Neural crest cell (in vitro differentiated cells): ENCODE measurements at places on chromosomes 16 and 17.

GRCh38 chr17:31310260-31310659, 3.6 kb downstream of the EVI2B start:
- no peak for DNase-seq

- no peak for DNase-seq
Measured at GRCh38 chr16:11550791-11551498, 35.8 kb downstream of the LITAF start.

GRCh38 chr16:51875834-51876600, 670.9 kb downstream of the TOX3 start:
- no peak for DNase-seq

DNA sequence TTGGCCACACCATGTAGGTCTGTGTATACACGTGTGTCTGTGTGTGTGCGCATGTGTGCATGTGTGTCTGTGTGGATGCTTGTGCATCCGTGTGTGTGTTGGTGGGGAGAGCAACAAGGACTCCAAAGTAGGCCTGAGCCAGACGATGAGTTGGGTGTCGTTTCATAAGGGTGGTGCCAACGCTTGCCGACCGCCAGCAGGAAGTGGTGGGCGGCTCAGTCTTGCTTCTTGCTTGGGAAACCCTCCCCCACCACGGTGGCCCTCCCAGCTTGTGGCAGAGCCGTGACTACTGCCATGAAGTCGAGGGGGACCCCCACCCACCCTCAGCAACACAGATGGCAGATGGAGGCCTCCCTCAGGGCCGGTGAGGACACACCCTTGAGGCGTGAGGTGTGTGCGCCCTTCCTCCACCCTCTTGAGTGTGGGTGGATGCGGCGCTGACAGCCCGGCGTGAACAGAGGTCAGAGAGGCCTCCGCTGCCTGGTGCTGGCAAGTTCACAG, 17.5 kb downstream of the SBK1 start:
- no peak for DNase-seq

- no peak for DNase-seq
Measured at GRCh38 chr17:16415031-16415924, at the start of gene TRPV2. TSS of gene TRPV2 (plus strand) at chr17:16415571. CDS start at chr17:16417669, 2,098 bp downstream.

DNA sequence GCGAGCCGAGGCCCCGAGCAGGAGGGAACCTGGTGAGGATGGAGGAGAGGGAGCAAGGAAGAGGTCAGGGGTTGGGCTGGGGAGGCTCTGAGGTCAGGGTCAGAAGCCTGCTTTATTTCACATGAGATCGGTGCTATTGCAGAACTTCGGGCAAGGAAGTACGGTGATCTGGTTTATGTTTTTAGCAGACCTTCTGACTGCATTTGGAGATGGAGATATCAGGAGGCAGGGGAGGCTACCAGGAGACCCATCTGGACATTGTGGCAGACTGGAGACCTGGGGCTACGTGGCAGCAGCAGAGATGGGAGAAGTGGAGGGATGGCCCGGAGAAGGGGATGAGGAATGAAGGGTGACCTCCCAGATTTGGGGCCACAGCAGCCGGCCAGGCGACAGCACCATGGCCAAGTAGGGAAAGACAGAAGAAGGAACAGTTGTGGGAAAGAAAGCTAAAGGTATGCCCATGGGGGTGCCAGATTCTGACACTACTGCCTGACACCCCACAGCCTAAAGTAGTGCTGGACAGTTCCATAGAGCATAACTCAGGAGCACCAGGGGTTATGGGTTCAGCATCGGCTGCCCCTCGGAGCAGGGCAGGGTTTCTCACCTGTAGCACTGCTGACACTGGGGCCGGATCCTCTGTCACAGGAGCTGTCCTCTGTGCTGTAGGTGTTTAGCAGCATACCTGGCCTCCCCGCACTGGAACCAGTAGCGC, 7.4 kb downstream of the CACNG4 start:
- no peak for DNase-seq

DNA sequence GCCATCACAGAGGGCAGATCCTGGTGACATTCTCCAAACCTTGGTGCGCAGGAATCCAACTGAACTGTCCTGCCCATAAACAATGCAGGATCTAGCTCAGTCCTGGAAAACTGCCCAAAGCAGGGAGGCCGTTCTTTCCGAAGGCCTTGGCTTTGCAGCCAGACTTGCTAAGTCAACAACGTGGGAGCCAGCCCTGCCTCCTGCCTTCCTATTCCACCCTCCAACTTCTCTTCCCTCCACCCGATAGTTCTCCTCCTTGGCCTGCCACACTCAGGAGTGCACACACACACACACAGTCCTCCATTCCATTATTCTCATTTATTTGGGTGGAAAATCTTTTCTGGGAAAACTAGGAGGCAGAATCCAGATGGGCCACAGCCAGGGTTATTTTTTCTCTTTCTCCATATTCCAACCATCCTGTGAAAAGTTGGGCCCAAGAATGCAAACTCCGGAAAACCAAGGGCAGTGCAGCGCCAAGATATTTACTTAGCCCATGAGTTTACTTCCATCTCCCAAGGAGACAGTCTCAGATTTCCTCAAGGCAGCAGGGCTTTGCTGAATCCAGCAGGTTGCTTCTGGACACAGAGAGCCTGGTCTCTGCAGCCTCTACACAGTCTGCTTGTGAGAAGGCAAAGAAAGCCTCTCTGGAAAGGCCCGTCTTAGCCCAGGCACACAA, 15.8 kb downstream of the COPRS start:
- DNase-seq, result no peak

DNA sequence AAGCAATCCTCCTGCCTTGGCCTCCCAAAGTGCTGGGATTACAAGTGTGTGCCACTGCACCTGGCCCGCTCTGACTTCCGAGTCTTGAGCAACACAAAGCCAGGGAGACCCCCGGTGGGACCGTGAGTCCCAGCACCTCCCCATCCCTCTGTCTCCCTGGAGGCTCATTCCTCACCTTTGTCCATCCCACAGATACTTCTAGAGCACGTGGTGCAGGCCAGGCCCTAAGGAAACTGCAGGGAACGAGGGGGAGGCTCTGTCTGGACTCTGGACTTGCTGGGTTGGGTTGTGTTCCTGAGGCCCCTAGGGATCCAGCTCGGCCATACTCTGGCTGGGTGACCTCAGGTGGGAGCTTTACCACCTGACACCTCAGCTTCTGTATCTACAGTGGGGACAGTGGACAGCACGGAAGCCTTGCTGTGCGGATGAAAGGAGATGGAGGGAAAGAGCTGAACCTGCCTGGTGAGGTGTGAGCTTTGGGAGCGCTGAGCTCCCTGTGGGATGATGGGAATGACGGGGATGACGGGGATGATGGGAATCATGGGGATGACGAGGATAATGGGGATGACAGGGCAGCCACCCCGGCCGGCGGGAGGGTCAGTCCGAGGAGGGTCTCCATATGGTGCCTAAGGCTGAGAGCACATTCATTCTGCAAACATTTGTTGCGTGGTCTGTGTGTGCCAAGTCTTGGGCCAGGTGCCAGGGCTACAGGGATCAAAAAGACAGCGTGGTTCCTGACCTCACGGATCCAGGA, 26.6 kb downstream of the C16orf74 start:
- DNase-seq, result no peak

DNA sequence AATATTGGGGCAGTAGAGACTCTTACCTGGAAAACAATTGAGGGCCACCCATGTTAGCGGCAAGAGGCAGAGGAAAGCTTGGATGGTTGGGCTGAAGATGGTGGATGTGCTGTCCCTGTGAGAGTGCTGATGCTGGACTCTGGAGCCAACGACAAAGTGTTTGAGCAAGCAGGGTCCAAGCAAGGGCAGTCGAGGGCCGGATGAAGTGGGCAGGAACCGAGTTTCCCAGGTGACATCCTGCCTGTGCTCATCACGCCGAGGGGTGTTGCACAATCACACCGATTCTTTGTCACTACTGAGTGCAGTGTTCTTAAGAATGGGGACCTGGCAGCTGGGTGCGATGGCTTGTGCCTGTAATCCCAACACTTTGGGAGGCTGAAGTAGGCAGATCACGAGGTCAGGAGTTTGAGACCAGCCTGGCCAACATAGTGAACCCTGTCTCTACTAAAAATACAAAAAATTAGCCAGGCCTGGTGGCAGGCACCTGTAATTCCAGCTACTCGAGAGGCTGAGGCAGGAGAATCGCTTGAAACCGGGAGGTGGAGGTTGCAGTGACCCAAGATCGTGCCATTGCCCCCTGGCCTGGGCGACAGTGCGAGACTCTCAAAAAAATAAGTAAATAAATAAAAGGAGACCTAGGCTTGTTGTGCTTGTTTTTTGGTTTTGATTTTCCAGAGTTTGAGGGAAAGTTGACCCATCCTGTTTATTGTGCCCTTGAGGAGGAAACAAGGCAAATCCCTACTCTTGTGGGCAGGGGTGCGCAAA, 6.1 kb downstream of the PYCARD start:
- DNase-seq, result no peak

DNA sequence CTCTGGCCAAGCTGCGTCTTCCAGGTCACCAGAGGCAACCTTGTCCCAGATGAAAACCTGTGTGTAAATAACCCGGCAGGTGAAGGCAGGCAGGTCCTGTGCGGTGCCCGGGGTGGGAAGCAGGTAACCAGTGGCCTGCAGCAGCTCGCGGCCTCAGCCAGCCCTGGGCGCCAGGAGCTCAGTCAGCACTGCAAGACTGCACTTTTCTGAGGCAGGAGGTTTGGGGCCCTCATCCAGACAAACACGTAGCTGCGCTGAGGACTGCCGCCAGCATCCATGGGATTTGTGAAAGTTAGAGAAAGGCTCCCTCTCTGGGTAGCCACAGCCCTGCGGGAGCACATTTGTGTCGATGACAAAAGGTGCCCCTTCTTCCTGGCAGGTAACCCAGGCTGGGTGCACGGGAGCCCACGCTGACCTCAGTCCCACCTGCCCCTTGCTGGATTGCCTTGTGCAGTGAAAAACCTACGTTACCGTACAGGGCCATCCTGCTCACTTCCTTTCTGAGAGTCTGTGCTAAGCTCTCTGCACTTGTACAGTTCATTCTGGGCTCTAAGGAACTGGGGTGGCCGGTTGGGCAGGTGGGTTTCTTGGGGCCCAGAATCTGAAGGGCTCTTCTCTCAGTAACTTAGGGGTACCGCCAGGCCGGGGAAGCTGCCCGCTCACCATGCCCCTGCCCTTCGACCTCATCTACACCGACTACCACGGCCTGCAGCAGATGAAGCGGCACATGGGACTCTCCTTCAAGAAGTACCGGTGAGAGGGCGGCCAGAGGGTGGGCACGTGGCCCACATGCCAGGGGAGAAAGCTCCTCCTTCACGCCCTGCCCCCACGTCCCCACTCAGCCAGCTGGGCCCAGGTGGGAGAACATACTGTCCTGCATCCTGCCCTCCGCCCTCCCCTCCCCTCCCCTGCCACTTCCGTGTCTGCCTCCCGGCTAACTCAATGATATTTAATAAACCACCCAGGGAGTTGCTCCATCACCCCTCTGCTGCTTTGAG, 56.4 kb downstream of the MGAT5B start:
- DNase-seq, result no peak

DNA sequence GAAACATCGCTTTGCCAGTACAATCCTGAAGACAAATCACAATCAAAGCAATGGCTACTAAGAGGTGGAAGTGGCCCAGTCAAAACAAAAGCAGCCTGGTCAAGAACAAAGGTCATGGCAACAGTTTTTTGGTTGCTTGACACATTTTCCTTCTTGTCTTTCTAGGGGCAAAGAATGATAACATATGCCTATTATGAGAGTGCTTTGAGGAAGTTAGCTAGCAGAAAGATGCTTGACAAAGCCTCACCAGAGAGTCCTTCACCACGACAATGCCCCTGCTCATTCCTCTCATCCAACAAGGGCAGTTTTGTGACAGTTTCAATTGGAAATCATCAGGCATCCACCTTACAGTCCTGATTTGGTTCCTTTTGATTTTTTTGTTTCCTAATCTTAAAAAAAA, 31.8 kb upstream of the N4BP1 start:
- no peak for DNase-seq

DNA sequence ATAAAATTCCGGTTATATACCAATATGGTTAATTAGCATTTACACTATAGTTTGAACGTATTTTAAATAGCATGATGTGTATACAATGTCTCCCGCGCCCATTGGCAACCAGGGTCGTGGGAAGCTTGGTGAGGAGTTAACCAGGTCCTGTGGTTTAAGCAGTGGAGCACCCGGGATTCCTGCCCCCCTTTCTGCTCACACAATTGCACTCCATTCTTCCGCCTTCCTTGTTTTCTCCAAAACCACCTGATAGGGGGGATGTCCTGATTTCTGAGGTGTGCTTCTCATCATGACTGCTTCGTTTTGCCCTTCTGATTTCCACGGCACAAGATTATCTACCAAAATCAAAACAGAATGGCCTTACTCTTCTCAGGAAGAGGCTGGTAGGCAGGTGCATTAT, 35.8 kb downstream of the WIPI1 start:
- no peak for DNase-seq

DNA sequence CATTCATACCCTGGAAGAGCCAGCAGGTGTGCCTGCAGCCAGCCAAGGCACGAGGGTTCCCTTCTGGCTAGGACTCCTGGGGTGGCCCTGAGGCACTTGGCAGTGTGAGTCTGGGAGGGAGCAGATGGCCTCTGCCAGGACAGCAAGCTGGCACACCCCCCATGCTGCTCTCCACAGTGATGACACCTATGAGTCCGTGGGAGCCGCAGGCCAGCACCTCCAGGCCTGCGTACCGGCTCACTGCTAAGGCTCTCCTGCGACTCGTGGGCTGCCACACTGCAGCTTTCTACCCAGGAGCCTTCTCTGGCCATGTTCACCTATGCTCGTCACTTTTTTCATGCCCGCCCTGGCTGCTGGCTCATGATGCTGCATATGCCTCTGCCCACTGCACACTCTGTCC, 68.1 kb downstream of the NDEL1 start:
- no peak for DNase-seq

DNA sequence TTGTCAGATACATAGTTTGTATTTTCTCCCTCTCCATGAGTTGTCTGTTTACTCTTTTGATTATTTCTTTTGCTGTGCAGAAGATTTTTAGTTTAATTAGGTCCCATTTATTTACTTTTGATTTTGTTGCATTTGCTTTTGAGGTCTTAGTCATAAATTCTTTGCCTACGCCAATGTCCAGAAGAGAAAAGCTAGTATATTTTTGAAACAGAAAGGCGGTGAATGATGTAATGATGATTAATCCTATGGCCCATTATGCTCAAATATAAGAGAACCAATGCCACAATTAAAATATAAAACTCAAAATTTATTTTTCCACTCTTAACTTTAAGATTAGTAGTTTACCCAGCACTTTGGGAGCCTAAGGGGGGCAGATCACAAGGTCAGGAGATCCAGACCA, 59.8 kb upstream of the SMIM36 start:
- DNase-seq, result no peak

- DNase-seq, result no peak
Measured at GRCh38 chr17:81831957-81832607, 1.0 kb downstream of the MCRIP1 start.

DNA sequence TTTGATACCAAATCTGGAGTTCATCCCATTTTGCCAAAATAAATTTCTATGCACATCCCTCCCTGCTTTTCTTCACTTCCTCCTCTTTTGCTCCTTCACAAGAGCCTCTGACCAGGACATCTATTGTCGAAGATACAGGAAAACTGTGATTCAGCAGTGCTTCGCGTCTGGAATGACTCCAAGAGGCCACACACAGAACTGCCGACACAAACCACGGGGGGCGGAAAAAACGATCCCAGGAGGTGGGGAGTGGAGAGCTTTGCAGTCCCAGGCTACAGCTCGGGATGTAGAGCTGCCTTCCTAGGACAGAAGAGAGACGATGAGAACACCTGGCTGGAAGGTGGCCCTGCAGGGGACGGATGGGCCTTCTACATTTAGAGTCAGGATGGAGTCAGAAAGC, 102.8 kb downstream of the XYLT1 start:
- peak; percentile 45 for DNase-seq

- no peak for DNase-seq
Measured at GRCh38 chr16:86452451-86452850, 57.9 kb upstream of the FOXF1 start.
